Sciatic nerve (tissue), 2 donors: ENCODE measurements at places on chromosomes 3 and 15. TPM values are rescaled to one million over a fixed set of nuclear protein-coding genes. Genes with fewer than 3 reads are reported as not detected.
A peak's percentile ranks its signal among the peaks of the same experiment; 100 is the strongest.

- DNase-seq = no peak
Measured at GRCh38 chr3:40985195-40985594, 214.1 kb upstream of the CTNNB1 start.

- no peak for DNase-seq
Measured at GRCh38 chr3:143123353-143123984, 3.9 kb downstream of the CHST2 start.

- no peak for DNase-seq
Measured at GRCh38 chr3:184361932-184362667, 590 bp downstream of the POLR2H start.

- DNase-seq = no peak
Measured at GRCh38 chr3:193704431-193704830, 111.4 kb downstream of the OPA1 start.

GRCh38 chr3:39141171-39141995, 12.0 kb downstream of the CSRNP1 start:
- no peak for DNase-seq

GRCh38 chr3:71930056-71930991, 145.4 kb upstream of the PROK2 start:
- DNase-seq = no peak

DNA sequence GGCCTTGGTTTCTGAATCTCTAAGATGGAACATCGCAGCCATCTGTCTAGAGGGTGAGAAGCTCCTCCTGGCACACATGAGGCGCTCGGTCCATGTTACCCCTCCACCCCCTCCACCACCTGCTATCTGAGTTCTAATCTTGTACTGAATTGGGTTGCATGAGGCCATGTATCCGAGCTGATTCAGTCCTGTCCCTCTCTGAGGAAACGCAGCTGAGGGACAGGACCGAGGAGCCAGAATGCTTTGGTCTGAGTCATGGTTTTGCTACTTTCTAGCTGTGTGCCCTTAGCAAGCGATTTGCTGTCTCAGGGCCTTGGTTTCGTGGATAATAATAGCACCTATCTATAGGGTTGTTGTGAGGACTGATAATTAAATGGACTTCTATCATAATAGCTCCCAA, 87.8 kb upstream of the SEC13 start:
- DNase-seq = no peak

- no peak for DNase-seq
Measured at GRCh38 chr3:102529452-102529851, 94.6 kb downstream of the ZPLD1 start.

- no peak for DNase-seq
Measured at GRCh38 chr15:31472636-31473384, 146.2 kb downstream of the KLF13 start.

- peak; percentile 58 for DNase-seq
Measured at GRCh38 chr3:186361762-186362536, at the start of gene DGKG. TSS of gene DGKG (minus strand) at chr3:186362234. CDS start at chr3:186320459, 41,775 bp downstream.

ANKRD34C gene
- 0.13 TPM for total RNA-seq

PLSCR2 gene
- total RNA-seq = 0.71 TPM
